T-cell (primary cell): ENCODE measurements at places on chromosomes 1 and 21. TPM values are rescaled to one million over a fixed set of nuclear protein-coding genes. Genes with fewer than 3 reads are reported as not detected.

GRCh38 chr1:175540896-175541645 is 202.3 kb downstream of the TNR start:
- DNase-seq = no peak

- DNase-seq = no peak
These were observed 249.2 kb upstream of the TPTE start for GRCh38 chr21:10272216-10272615.

- no peak for DNase-seq
These were observed 97.6 kb upstream of the MAGI3 start for GRCh38 chr1:113292603-113293255.

DNA sequence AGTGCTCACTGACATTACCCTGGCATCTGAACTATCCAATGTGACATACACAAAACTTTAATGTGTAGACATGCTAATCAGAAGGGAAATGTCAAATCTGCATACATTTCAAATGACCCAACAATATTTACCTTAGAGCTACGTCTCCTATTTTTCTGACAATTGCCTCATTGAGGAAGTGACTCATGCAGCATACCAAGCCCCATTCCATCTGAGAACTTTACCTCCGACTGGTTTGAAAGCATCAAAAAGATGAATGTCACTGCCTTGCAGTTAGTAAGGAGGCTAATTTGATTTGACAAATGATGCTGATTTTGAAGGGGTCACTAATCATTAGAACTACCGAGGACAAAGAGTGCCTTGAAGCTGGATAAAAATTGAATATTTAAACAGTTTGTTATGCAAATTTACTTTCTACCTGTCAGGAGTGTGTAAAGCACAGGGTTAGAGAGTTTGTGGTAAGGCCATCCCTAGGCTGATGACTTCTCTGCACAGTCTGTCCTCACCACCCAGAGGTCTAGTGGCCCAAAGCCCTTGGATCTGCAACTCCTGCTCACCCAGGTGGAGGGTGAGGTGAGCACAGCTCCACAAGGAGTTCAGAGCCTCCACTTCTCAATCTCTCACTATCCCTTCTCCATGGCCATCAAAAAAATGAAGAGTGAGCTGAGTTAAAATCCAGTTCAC is 500.3 kb upstream of the C1orf87 start:
- DNase-seq = no peak

DNA sequence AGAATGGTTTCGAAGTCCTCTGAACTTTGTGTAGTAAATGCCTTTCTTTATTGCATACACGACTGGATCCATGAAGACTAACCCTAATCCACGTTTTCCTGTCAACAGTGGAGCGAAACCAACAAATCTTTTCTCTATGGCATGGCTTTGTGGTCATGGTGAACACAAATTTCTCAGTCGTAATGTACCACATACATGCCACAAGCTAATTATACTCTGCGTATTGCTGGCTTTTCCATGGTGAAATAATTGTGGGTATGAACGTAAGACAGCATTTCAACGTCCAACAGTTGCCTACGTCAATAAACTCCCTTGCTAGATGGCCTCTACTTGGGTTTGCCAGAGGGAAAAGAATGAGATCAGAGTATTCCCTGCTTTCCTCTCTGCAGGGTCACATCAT is 27.5 kb downstream of the INTS7 start:
- DNase-seq = no peak

- DNase-seq = no peak
These were observed 1.8 kb upstream of the FNDC10 start for GRCh38 chr1:1601564-1602303.

GRCh38 chr1:219661464-219662092 is 48.7 kb upstream of the ZC3H11B start:
- DNase-seq = no peak

GRCh38 chr1:152118915-152119314 is 3.7 kb upstream of the TCHH start:
- no peak for DNase-seq

GRCh38 chr1:99661780-99662179 is 15.9 kb downstream of the PALMD start:
- DNase-seq = no peak

- no peak for DNase-seq
These were observed 693.1 kb downstream of the RWDD3 start for GRCh38 chr1:95927061-95927460.

- DNase-seq = no peak
These were observed 146.8 kb downstream of the CASZ1 start for GRCh38 chr1:10649517-10650201.

DNA sequence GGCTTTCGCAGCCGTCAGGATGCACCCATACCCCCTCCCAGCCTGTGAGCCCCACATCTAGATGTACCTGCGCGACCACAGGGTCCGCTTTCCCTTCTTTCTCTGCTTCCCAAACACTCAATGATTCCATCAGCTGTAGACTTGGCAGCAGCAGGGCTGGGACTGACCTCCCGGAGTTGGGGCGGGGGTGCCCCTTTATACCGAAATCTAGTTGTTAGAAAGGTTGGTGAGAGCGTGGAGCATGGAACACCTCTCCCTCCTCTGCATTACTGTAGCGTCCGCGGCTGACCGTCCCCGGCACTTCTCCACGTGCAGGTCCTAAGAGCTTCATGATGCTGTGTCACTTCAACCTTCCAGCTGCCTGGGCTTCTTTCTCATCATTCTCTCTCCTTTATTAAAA is 21.1 kb upstream of the ACTRT2 start:
- no peak for DNase-seq

GRCh38 chr1:96995351-96995750 is 273.8 kb downstream of the PTBP2 start:
- DNase-seq = no peak

- no peak for DNase-seq
These were observed 96.2 kb downstream of the RNF220 start for GRCh38 chr1:44501047-44501890.

DNA sequence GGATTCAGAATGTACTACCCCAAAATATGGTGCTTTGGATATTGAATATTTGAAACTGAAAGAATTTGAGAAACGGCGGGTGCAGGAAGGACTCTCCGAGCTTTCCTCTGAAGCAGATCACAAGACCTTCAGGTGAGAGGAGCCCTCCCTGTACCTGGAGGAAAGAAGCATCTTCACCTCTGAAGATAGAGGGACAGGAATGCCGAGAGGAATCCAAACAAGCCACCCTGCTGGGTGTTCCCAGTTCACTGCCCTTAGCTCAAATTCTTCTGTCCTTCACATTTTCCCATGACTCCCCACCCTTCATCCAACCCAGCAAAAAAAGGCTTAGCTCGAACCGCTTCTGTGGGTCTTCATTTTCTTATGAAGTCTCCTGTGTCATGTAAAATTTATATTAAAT is 18.2 kb upstream of the PADI2 start:
- DNase-seq = no peak

DNA sequence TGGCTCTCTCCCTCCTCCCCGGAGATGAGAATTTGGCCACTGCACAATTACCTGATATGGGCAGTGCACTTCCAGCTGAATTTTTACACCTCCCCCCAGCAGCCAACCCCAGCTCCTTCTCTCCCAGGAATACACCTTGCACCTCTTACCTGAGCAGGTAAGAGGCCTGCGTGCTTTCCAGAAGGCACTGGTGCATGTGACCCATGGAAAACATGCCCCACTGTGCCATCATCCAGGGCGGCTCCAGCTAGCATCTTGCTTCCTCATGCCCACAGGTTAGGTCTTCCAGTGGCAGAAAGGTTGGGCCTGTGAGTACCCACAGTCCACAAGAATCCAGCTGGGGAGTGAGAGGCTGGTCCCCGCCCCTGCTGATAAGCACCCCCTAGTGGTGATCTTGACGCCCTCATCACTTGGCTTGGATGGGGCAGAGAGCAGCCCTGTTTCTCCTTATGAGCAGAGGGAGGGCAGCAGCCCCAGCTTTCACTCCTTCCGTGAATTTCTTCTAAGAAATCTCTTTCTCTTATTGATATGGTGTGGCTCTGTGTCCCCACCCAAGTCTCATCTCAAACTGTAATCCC is 57.8 kb downstream of the EDARADD start:
- peak; percentile 20 for DNase-seq

GRCh38 chr1:29831500-29832117 is 595.3 kb downstream of the PTPRU start:
- no peak for DNase-seq

- DNase-seq = no peak
These were observed 106.3 kb downstream of the CD247 start for GRCh38 chr1:167412072-167412471.

DNA sequence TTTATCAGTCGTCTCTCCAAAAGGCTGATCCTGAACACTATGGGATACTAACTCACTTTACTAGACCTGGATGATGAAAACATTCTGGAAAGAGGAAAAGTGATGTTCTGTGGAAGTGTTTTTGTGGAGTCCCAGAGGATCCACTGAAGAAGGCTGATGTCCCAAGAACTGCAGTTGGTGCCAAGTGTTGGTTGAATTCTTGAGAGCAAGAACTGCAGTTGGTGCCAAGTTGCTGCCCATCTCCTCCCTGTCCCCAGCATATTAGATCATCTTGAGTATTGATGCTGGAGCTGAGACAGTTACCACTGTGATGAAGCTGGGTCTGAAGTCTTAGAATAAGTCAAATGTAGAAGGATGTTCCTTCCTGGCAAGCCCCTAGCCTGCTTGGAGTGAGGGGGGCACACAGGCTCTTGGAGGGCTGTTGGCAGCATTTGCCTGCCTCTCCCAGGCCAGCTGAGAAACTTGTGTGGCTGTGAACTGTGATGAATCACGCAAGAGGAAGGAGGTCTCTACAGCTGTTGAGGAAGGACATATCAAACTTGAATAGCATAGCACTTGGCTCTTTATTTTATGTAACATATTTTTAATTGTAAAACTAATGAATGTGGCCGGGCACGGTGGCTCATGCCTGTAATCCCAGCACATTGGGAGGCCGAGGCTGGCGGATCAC is 48.1 kb downstream of the DNAJC6 start:
- no peak for DNase-seq

GRCh38 chr1:73662526-73662925 is 535.5 kb downstream of the LRRIQ3 start:
- DNase-seq = no peak

DNA sequence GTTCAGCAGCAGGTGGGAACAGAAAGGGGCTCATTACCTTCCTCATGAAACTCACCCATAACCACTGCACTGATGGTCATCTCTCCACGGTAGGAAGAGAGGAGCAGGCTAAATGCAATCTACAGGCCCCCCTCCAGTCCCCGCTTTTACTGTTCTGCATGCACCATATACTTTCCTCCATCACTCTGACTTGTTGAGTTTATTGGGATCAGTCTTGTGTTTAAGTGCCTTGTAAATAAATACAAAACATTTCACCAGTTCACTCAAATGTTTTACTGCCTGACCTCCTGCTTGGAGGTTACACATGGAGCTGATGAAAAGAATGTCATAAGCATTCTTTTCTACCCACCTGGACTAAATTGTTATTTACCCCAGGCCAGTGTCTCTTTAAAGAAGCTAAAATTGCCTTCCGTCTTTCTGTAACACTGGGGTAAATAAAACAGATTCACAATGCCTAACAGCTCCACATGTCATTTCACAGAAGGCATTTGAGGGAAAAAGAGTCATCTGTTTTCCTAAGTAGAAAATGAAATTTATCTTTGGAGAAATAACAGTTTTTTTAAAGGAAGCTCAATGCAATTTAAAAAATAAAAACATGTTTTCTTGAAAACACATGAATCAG is 30.7 kb downstream of the PTPN14 start:
- no peak for DNase-seq

GRCh38 chr1:236882678-236883077 is 87.6 kb downstream of the MTR start:
- no peak for DNase-seq

- no peak for DNase-seq
These were observed 17.4 kb upstream of the PRDM16 start for GRCh38 chr1:3051270-3052268.

DNA sequence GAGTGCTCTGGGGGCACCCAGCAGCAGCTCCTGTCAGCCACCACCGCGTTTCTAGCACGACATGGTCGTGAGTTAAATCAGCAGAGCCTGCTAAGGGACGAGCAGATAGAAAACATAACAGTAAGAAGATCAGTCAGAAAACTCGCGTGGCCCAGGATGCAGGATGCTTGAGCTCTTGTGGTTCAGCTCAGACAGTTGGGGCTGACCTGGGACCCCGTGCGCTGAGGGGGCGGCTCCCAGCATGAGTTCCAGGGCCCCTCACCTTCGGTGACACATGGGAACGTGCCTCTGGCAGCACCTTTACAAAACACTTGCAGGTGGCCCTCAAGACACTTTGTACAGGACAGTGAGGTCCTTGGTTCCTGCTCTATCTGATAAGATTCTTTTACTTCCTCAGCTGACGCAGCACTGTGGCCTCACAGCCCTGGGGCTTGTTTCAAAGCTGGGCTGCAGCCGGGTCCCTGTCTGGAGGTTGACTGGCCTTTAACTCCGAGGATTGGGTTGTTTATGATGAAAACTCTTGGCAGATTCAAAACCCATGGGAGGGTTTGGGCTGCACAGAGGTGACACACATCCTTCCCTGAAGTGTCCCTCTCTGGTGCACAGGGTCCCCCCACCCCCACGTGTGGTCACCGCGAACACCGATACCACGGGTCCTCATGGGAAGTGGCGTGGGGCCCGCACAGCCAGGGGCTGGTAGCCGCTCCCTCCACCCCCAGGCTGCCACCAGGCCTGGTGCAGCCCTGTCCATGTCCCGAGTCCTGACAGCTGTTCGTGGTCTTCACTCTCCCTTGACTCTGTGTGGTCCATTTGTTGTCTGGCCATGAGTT is 65.3 kb upstream of the COL6A1 start:
- DNase-seq = no peak

DNA sequence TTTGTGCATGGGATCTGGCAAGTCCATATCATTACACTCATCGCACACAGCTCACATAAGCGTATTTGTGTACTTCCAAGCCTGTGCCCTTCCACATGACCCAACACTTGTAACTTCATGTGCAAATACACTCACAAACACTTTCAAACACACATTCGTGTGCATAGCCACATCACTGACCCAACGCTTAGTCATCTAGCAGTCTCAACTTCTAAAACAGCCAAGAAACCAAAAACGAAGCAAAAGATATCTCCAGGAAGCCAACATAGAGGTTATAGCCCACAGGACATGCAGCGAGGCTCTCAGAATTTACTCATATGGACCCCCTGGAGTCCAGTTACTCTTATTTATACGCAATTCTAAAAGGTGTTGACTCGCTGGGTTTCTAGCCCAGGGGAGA is 10.9 kb upstream of the GOLT1A start:
- DNase-seq = no peak

- no peak for DNase-seq
These were observed 5.5 kb downstream of the AMPD2 start for GRCh38 chr1:109625176-109625575.

GRCh38 chr21:23496729-23497128 is 2110.6 kb downstream of the MRPL39 start:
- no peak for DNase-seq

Gene DIO1
- not detected for total RNA-seq

Gene NBPF10
- 3.6 TPM for total RNA-seq

Gene PROK1
- total RNA-seq = not detected

Gene BMP8A
- total RNA-seq = not detected

Gene SLC37A1
- 23.9 TPM for total RNA-seq

Gene BSND
- not detected for total RNA-seq

Gene TSSK3
- 0.65 TPM for total RNA-seq

Gene ANGPTL3
- not detected for total RNA-seq

Gene OR2T2
- not detected for total RNA-seq
